ENCODE measurements at places on chromosomes 4 and X. TPM values are rescaled to one million over a fixed set of nuclear protein-coding genes. Genes with fewer than 3 reads are reported as not detected.

Gene TKTL2
- total RNA-seq: not detected

Gene SLC26A1
- total RNA-seq: 0.14 TPM

Gene HDX
- 2.2 TPM for total RNA-seq

Gene HS3ST1
- total RNA-seq: 0.60 TPM

Gene USP17L17
- not detected for total RNA-seq

Gene ZNF595
- total RNA-seq: 14.6 TPM

Gene GC
- not detected for total RNA-seq

Gene RASL11B
- 0.08 TPM for total RNA-seq

Gene TEX13B
- not detected for total RNA-seq

Gene TMSB15A
- total RNA-seq: 0.56 TPM

Gene DCAF16
- 9.2 TPM for total RNA-seq

Gene HMX1
- 0.13 TPM for total RNA-seq

Gene PAGE1
- total RNA-seq: 0.29 TPM

Gene SPIN4
- 6.9 TPM for total RNA-seq

Gene ANXA3
- 60.0 TPM for total RNA-seq

Gene SEPSECS
- 2.9 TPM for total RNA-seq

Gene SPANXN3
- not detected for total RNA-seq

Gene CYSLTR1
- not detected for total RNA-seq

Gene SPANXN4
- total RNA-seq: not detected

Gene SPATA4
- 0.17 TPM for total RNA-seq

Gene MTTP
- total RNA-seq: not detected

Gene CACNA1F
- not detected for total RNA-seq

Gene PLAC1
- total RNA-seq: 0.68 TPM

Gene SEC24D
- total RNA-seq: 15.1 TPM

Gene CDKL5
- 5.5 TPM for total RNA-seq

Gene DCTD
- total RNA-seq: 86.5 TPM

Gene GPR34
- total RNA-seq: 0.09 TPM

Gene DNAAF6
- not detected for total RNA-seq

Gene LSM6
- total RNA-seq: 43.7 TPM

Gene IL2
- not detected for total RNA-seq

Gene RASGEF1B
- total RNA-seq: not detected

Gene USO1
- total RNA-seq: 18.8 TPM

Gene GAGE12G
- not detected for total RNA-seq

Gene CT45A7
- total RNA-seq: not detected

Gene NAA11
- total RNA-seq: not detected

Gene NDST3
- total RNA-seq: not detected

Data from A549 treated with Hydrocortisone at 1 μM for 4 hours (cell line).